ENCODE measurements at places on chromosomes 3 and 15. TPM values are rescaled to one million over a fixed set of nuclear protein-coding genes. Genes with fewer than 3 reads are reported as not detected.

CCR8 gene
- not detected for total RNA-seq

CADPS gene
- not detected for total RNA-seq

DNA sequence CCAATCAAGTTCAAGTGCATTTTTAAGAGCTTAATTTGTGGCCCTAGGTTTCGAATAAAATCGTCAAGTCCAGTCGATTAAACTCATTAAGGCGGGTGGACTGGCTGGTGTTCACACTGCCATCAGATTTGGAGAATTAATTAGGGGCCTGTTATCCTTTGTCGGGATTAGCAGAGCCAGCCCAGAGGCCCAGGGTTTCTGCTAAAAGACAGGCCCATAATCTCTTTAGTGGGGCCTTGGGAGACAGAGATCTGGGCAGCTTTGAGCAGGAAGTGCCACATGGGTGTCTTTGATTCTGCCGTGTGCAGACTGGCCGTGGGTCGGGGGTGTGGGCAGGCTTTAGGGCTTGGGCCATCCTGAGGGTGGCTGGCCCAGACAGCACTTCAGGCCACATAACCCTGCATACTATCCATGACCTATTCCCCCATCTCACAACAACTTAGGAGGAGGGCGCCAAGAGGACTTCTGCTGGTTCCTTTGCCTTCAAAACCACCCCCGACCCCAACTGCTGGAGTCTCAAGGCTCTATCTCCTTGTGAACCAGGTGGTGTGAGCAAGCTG lies 94.7 kb downstream of the PLXNA1 start:
- no peak for DNase-seq
- H3K27me3 ChIP-seq = peaks cover 36% of the 10 kb centered on the region
- H3K4me3 ChIP-seq = no peak overlapping the region
- peaks cover 12% of the 10 kb centered on the region for H3K4me1 ChIP-seq

GRCh38 chr3:138113326-138113725 lies 2.1 kb downstream of the DZIP1L start:
- H3K27ac ChIP-seq = peak overlapping the region; percentile 99
- no peak for DNase-seq
- peaks cover 9% of the 10 kb centered on the region for H3K36me3 ChIP-seq
- H3K4me1 ChIP-seq = peaks cover 43% of the 10 kb centered on the region
- H3K27me3 ChIP-seq = peaks cover 1% of the 10 kb centered on the region
- H3K4me3 ChIP-seq = peak overlapping the region; percentile 98

- no peak overlapping the region for H3K27ac ChIP-seq
- H3K27me3 ChIP-seq = no peaks in the 10 kb centered on the region
- no peak overlapping the region for H3K4me3 ChIP-seq
Observed at GRCh38 chr3:36991147-36991546, 1.8 kb downstream of the EPM2AIP1 start.

MINAR1 gene
- 0.62 TPM for total RNA-seq

DNA sequence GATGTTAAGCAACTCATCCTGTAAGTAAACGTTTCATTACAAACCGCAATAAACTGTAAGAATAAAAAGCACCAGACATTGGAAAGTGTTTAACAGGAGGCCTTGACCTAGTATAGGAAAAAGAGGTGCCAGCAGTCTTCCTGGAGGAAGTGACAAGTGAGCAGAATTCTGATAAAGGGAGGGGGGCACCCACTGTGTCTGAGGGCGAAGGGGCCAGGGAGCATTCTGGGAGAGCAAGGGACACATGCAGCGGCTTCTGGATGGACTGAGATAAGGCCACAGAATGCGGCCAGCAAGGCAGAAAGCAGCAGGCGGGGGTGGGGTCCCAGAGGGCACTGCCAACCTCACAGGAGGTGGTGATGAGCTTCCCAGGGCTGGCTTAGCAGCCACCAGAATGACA lies 80.2 kb downstream of the MTHFS start:
- no peak for DNase-seq
- peaks cover 12% of the 10 kb centered on the region for H3K4me1 ChIP-seq
- H3K36me3 ChIP-seq = peaks cover 3% of the 10 kb centered on the region
- no peak overlapping the region for H3K4me3 ChIP-seq
- H3K27me3 ChIP-seq = peaks cover 11% of the 10 kb centered on the region

SH2D7 gene
- not detected for total RNA-seq

DNA sequence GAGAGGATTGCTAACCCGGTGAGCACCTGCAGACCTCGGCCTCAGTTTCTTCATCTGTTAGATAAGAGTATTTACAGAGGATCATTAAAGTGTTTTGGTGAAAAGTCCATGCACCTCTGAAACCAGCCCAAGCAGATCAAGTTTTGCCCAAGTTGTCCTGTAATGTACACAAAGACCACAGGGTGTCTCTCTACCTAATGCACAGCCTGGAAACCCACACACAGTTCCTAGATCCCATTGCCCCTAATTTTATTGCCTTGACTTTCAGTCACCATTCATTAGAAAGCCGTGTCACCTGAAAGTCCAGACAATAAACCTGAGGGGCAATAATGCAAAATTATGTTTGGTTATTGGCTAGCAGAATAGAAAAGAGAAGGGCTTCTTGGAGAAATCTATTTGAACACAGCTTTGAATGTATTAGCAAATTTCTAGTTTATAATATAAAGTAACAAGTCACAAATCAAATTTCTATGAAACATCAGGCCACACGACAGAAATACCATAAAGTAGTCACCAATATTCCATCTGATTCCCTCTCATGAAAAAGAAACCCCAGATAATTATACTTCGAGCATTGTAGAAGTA lies 161.3 kb upstream of the SLC2A2 start:
- H3K4me3 ChIP-seq = no peak overlapping the region
- H3K27me3 ChIP-seq = no peaks in the 10 kb centered on the region
- peaks cover 48% of the 10 kb centered on the region for H3K4me1 ChIP-seq
- H3K27ac ChIP-seq = no peak overlapping the region
- no peak for DNase-seq

DNA sequence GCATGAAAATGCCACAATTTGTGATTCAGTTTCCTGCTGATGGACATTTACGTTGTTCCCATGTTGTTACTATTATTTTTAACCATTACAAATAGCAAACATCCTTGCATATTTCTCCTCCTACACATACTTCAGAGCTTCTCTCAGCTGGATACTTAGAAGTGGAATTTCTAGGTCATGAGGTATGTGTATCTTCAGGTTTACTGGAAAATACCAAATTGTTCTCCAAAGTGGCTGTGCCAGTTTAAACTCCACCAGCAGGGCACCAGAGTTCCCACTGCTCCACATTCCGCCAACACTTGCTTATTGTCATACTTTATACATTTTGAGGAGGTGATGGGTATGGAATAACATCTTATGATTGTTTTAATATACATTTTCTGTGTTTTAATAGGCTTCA lies 45.7 kb downstream of the PRR23E start:
- H3K27ac ChIP-seq = no peak overlapping the region
- peak; percentile 5 for DNase-seq
- H3K4me3 ChIP-seq = no peak overlapping the region
- no peaks in the 10 kb centered on the region for H3K4me1 ChIP-seq

- no peak overlapping the region for H3K27ac ChIP-seq
- no peak for DNase-seq
- H3K36me3 ChIP-seq = no peaks in the 10 kb centered on the region
- peaks cover 32% of the 10 kb centered on the region for H3K4me1 ChIP-seq
Observed at GRCh38 chr15:47719730-47720129, 2.4 kb downstream of the SEMA6D start.

DNA sequence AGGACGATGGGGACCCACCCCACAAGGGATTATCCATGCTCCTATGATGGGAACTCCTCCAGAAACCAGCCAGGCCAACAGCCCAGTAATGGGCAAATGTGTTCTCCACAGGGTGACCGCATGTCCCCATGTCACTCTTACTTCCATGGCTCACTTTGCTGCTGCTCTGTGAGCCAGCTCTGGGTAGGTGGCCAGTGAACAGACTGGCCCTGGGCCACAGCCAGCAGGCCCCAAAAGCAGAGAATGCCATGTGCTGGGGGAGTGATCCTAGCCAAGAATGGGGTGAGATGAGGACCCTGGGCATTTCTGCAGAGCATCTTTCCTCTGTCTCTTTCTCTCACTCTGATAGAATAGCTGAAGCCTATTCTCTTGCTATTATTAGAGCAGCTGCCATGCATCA lies 391.4 kb downstream of the LRTM1 start:
- H3K4me1 ChIP-seq = no peaks in the 10 kb centered on the region
- H3K27ac ChIP-seq = no peak overlapping the region
- no peaks in the 10 kb centered on the region for H3K36me3 ChIP-seq

C3orf49 gene
- not detected for total RNA-seq

DNA sequence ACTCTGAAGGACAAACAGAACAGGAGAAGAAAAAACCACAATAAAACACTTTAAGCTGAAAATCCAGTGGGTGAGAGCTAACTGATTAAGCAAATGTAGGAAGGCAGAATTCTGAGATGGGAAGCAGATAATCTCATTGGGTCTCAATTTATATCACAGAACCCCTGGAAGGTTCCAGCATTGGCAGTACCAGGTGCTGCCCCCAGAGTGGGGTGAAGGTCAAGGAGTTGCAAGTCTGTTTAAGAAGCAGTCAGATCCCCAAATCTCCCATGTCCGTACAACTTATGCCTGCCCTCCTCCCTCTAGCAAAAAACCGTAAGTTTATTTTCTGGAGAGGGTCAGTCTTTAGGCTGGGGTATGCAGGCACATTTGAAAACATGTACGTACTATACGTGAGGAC lies 45.1 kb downstream of the PXK start:
- peaks cover 15% of the 10 kb centered on the region for H3K4me1 ChIP-seq
- DNase-seq = no peak
- H3K27ac ChIP-seq = no peak overlapping the region
- no peak overlapping the region for H3K4me3 ChIP-seq
- H3K36me3 ChIP-seq = peaks cover 11% of the 10 kb centered on the region
- H3K27me3 ChIP-seq = no peaks in the 10 kb centered on the region

GRCh38 chr3:43061101-43061895 lies 44.6 kb downstream of the POMGNT2 start:
- no peak overlapping the region for H3K4me3 ChIP-seq
- H3K27ac ChIP-seq = no peak overlapping the region
- no peaks in the 10 kb centered on the region for H3K36me3 ChIP-seq
- DNase-seq = no peak

MYZAP gene
- 0.18 TPM for total RNA-seq

- DNase-seq = peak; percentile 59
- H3K4me1 ChIP-seq = peaks cover 10% of the 10 kb centered on the region
- peaks cover 6% of the 10 kb centered on the region for H3K27me3 ChIP-seq
- peak overlapping the region; percentile 60 for H3K4me3 ChIP-seq
Observed at GRCh38 chr15:98518823-98519561, 129.3 kb upstream of the IGF1R start.

GRCh38 chr15:40846841-40847222 lies 3.0 kb downstream of the SPINT1 start:
- peaks cover 38% of the 10 kb centered on the region for H3K27me3 ChIP-seq
- no peak overlapping the region for H3K4me3 ChIP-seq
- no peaks in the 10 kb centered on the region for H3K36me3 ChIP-seq
- no peak for DNase-seq
- H3K27ac ChIP-seq = no peak overlapping the region

ZNF660 gene
- total RNA-seq = not detected

SPCS1 gene
- 220 TPM for total RNA-seq

- H3K4me3 ChIP-seq = peak overlapping the region; percentile 65
- H3K4me1 ChIP-seq = peaks cover 81% of the 10 kb centered on the region
- peak; percentile 77 for DNase-seq
- peaks cover 14% of the 10 kb centered on the region for H3K36me3 ChIP-seq
Observed at GRCh38 chr3:185813691-185814215, 11.1 kb downstream of the IGF2BP2 start.

B3GALNT1 gene
- total RNA-seq = 0.45 TPM

All from HFFc6 (cell line).